ENCODE measurements at places on chromosomes 3 and 15.

- no peak for DNase-seq
Observed at GRCh38 chr15:33043636-33044035, 150.9 kb downstream of the FMN1 start.

- no peak for DNase-seq
Observed at GRCh38 chr3:100932491-100932890, 60.7 kb downstream of the ABI3BP start.

- no peak for DNase-seq
Observed at GRCh38 chr15:75721923-75722870, 9.5 kb upstream of the CSPG4 start.

DNA sequence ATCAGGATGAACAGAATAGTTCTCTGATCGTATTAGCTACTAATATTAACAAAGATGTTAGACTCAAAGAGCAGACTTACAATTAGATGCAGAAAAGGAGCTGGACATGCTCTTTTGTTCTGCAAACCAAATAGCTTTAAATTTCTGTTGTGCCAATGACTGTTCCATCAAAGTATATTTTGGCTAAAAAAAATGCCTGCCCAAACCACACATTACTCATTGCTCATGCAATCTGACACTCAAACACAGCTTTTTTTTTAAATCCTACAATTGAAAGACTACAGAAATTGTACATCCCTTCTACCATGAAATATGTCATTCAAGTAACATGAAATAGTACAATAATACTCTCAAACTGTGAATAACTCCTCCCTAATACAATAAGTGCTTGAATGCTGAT lies 48.6 kb downstream of the SHOX2 start:
- no peak for DNase-seq

DNA sequence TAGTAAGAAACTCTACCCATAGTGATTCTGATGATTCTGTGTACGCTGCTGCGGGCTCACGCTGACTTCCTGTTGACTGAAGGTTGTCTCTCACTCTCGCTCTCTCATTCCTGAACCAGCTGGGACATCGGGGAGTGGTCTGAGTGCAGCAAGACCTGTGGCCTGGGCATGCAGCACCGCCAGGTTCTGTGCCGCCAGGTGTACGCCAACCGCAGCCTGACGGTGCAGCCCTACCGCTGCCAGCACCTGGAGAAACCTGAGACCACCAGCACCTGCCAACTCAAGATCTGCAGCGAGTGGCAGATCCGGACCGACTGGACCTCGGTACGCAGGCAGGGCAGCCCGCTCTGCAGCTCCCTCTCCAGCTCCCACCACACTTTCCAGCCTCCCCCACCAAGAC lies 63.6 kb upstream of the NR2E3 start:
- DNase-seq, result no peak

GRCh38 chr15:40388941-40389823 lies 6.7 kb downstream of the KNSTRN start:
- DNase-seq, result no peak

DNA sequence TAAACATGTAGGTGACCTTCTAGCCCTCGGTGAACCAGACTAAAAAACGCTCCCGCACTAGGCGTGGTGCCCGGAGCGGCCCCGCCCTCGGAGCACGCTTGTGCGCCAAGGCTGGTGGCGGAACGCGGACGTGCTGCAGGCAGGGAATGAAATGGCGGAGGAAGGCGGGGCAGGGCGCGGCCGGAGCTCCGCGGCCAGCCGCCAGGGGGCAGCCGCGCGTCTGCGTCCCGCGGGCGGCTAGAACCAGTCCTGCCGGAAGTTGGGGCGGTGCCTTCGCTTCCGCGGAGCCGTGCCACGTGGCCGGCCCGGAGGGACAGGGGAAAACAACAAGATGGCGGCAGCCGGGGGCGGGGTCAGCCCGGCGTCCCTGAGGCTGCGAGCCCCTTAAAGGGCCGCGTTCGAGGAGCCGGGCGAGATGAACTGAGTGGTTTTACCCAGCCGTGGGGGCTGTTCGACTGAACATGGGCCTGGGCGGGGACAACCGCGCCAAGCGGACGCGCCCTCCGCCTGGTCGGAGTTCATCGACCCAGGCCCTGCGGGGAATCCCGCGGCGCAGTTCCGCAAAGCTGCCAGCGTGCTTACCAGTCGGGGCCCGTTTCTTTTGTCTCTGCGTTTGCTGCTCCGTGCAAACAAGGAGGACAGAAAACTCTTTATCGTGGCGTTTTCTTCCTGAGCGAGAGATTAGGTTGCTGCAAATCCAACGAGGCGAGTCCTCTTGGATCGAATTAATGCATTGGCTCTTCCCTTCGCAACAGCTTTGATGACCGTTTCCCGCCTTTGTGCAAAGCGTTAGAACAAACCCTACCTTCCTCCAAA lies 90.9 kb upstream of the CHD2 start:
- DNase-seq, result peak; percentile 99

DNA sequence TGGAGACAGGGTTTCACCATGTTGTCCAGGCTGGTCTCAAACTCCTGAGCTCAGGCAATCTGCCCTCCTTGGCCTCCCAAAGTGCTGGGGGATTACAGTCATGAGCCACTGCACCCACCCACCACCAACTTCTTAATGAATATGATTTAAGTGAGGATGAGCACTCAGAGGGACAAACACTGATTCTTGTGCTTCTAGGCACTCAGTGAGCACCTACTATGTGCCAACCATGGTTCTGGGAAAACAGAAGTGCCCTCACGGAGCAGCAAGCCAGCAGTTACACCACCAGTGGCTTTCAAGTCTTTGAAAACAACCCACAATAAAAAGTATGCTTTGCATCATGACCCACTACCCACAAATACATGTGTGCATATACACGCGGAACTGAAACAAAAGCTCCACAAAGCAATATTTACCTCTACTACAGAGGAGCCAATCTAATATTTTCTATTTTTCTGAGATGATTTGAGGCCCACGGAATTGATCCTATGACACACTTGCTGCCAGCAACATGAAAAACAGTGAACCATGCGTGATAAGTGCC lies 91.9 kb downstream of the MEGF11 start:
- DNase-seq, result no peak

GRCh38 chr3:70108546-70108945 lies 109.0 kb downstream of the SAMMSON start:
- no peak for DNase-seq

- DNase-seq, result no peak
Observed at GRCh38 chr15:27679731-27680471, 419.2 kb downstream of the OCA2 start.

DNA sequence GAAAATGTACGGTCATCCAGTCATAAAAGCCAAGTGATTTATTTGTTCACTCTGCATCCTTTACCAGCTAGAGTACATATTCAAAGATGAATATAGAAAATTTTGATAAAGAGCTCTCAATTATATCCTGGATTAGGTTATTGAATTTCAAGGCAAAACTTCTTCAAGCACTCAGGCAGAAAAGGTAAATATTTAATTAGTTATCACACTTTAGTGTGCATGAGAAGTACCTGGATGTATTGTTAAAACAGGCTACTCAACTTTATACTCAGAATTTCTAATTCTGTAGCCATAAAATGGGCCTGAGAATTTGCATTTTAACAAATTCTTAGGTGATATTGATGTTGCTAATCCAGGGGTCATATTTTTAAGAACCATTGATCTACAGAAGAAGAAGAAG lies 45.3 kb downstream of the ILDR1 start:
- DNase-seq, result no peak

GRCh38 chr3:194314388-194315068 lies 36.6 kb downstream of the CPN2 start:
- DNase-seq, result no peak

- DNase-seq, result peak; percentile 28
Observed at GRCh38 chr3:50405249-50405648, 45.9 kb upstream of the TMEM115 start.

GRCh38 chr3:57851304-57851703 lies 95.2 kb downstream of the SLMAP start:
- DNase-seq, result no peak

GRCh38 chr3:149417174-149417573 lies 39.7 kb upstream of the TM4SF1 start:
- DNase-seq, result no peak

DNA sequence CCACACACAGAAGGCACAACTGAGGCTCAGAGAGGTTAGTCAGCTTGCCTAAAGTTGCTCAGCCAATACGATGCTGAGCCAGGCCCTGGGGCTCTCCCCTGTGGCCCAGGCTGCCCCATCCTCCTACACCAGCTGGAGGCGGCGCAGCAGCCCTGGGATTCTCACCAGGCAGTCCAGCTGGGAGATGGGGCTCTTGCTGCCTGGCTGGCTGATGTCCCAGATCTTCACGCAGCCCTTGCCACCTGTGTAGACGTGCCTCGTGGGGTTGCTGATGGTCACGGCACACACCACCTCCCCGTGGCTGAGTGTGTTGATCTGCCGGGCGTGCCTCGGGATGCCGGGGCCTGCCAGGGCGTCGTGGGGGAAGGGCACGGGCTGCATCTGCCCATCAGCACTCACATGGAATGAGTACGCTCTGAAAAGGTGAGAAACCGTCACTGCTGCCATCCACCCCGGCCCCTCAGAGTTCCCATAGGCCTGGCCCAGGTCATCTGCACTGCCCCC lies 42.8 kb downstream of the TLE3 start:
- no peak for DNase-seq

DNA sequence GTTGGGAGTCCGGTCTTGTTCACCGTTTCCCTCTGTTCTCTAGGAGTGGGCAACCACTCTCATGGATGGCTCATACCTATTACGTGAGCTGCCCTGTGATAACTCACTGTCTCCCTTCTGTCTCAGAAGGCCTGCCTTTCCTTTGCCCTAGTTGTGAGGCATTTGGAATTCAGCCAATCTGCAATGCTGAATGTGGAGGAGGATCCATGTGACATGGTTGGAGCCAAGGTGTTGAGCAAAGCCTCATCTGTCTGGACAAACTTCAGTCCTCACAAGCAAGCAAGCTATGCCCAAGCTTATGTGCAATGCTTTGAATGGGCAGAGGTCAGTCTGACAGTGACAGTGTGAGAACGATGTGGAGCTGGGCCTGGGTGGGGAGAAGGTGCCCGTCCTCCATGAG lies 37.8 kb upstream of the ATP10A start:
- no peak for DNase-seq

DNA sequence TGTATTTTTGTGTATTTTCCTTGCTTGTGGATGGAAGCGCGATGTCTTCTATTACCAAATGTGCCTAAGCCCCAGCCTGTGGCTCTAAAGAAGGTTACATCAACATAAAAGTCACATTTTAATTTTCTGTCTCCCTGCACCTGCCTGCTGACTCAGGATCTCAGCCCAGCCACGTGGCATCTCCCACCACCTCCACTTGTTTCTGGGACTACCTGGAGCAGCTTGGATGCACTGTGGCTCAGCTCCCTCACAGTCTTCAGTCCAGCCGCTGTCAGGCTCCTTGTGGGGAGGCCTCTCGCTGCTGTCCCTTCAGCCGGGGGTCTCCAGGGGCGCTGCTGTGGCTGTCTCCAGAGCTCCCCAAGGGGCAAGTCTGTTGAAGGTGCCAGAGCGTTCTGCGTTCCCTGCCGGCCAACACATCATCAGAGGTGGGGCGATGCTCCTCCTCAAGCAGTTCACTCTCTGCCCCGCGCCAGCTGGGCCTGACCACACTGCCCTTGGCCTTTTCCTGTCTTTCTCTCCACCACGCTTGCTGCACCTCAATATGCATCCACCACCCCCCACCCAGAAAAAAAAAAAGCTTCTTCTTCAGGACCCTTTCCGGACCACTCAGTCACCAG lies 47.7 kb upstream of the BDH1 start:
- DNase-seq, result no peak

GRCh38 chr3:177525987-177526712 lies 328.9 kb upstream of the TBL1XR1 start:
- no peak for DNase-seq

- no peak for DNase-seq
Observed at GRCh38 chr15:86857701-86858100, 778.0 kb downstream of the AGBL1 start.

- peak; percentile 30 for DNase-seq
Observed at GRCh38 chr15:76340198-76340802, 3.7 kb downstream of the ISL2 start.

DNA sequence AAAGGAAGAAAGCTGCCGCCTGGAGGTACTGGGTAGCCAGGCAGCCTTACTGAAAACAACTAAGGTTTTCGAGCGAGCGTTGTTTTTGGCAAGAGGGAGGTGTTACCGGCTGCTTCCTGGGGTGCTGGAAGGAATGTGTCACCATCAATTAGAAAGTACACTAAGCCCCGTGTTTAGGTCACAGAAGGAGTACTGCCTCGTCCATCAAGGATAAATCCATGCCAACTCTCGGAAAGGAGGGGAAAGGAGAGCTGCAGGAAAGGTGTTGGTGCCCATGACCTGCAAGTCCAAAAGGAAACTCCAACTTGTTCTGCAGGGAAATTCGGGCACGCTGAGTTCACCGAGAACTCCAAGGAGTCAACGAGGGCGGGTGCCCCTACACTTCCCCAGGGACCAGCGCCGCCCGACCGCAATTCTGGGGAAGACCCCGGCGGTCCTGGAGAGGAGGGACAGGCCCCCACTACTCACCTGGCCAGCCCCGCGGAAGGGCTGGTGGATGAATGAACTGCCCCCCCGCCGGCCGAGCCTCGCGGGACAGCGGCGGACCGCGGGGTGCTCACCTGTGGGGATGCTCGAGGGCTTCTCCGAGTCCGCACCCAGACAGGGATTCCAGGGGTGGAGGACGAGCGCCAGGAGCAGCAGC lies 542 bp downstream of the PLOD2 start:
- DNase-seq, result no peak

DNA sequence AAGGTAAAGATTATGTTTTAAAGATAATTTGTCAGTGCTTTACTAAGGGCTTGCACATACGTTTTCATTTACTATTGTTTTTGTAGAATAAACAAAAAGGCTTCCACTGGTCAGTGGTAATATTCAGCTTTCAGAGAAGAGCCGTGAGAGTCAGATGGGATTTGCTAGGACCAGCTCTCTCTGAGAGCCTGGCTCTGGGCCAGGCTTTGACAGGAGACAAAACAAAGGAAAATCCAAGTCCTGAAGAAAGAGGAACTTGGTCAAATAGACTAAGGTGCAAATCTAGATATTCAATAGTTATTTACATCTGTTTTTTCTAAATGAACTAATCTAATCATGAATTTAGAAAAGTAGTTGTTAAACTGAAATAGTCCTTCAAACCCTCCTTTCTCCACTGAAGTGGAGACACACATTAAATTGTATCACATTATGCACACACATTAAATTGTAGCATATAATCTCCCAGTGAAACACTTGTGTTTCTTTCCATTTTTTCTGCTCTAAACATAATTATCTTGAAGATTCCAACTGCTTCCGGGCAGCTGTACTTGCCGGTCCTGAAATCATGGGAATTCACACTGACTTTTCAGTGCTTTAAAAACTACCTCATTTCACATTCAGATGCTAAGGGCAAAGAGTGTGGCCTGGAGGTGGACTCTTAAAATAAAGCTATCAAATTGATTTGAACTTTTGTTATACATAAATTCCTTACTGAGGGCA lies 55.1 kb upstream of the FILIP1L start:
- DNase-seq, result no peak

- no peak for DNase-seq
Observed at GRCh38 chr3:38165722-38166387, 518 bp downstream of the OXSR1 start.
